ENCODE measurements at places on chromosomes 3 and 15. TPM values are rescaled to one million over a fixed set of nuclear protein-coding genes. Genes with fewer than 3 reads are reported as not detected.
A peak's percentile ranks its signal among the peaks of the same experiment; 100 is the strongest.

DNA sequence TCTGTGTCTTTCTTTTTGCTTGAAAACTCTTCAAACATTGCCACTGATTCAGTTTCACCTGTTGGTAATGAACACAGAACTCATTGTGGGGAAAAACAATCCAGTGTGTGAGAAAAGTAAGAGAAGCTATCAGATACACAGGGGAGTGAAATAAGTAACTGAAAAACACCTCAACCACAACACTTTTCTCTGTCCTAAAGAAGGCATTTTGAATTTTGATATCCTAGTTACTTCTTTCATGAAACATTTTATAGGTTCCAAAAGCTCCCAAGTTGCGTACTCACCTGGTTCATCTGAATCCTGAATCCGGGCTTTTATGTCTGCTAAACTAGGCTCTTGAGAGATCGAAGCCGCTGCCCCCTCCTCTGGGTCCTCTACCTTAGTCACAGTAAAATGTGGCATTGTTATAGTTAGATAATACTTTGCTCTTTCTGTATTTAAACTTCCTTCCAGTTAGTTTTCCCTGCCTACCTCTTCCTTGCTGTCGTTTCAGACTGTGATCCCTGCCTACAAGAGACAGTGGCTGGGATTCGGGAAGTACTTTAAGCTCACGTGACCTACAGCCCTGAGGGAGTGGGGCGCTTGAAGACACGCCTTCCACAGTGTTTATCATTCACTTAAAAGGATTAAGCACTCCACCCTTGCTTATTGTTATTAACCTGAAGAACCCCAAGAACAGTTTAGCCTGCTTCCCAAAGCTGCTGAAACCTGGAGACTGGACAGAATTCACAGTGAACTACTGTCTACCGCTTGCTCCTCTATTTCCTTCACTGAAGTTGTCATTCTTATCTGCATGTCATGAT, 19.1 kb downstream of the SLC12A6 start:
- peak; percentile 45 for DNase-seq

GRCh38 chr15:92467245-92467644, 73.6 kb downstream of the ST8SIA2 start:
- DNase-seq: no peak

DNA sequence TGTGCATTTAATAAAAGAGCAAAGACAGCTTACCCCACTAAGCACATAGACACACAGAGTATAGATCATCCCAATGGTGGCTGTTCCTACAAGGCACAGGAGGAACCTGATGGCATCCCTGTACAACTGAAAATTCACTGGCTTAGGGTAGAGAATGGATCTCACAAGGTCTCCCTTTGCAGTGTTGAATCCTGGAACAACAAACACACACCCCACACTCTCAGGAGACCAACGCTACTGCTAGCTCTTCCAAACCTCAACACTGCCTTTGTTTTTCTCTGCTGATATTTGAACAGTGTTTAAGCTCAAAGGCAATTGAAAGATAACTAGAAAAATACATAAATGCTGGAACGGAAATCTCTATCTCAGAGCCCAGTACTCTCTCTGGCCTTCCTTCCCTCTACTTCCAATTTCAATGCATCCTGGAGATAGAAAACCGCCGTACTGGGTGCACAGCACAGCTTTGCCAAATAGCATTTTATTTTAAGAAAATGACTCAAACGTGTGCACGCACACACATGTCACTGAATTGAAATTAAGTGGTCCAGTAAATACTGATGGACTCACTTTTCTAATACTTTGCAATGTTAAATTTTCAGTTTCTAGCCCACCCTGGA, 87.5 kb upstream of the ATP13A5 start:
- no peak for DNase-seq

GRCh38 chr3:77348244-77348855, 308.5 kb downstream of the ROBO2 start:
- peak; percentile 42 for DNase-seq

- no peak for DNase-seq
These were observed 3.9 kb upstream of the ACAN start for GRCh38 chr15:88799341-88799740.

DNA sequence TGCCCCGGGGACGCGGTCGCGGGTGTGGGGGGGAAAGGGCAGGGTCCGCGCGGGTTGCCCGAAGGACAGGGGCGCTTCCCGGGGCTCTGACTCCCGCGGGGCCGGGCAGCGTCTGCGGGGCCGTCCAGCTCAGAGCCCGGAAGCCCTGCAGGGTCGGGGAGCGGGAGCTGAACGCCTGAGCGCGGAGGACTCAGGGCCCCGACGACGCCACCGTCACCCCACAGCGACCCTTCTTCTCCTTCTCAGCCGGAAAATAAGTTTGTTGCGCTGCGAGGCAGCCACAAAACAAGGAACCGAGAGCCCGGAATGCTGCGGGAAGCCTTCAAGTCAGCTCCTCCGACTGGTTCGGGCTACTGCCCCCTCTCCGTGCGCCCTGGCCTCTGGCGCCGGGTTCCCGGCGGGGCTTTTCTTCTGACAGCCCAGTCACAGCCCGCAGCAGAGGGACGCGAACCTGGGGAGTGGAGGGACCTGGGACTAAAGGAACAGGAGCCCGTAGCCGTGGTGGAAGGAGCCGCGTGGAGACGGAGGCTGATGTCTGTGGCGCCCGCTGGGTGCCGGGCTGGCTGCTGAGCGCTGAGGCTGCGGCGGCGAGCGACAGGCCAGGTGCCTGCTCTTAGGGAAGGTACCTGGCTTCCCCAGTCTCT, 484 bp downstream of the CNTN4 start:
- DNase-seq: no peak

DNA sequence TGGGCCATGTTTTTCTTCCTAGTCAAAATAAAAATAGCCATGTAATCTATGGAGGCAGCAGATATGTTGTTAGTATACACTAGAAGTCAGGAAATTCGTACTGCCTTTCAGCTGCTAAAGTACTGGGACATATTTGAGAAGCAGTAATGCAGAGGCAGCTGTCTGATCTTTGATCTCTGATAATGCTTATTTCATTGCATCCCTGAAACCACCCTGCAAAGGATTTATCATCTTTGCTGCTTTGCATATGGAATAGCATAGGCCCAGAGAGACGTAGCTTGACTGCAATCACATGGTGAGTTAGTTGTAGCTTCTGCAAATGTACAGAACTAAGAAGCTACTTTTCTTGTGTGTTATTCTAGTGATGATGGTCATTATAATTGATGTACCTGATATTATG, 52.4 kb downstream of the RBM6 start:
- no peak for DNase-seq

- no peak for DNase-seq
These were observed 191.1 kb downstream of the KLF13 start for GRCh38 chr15:31517711-31518110.

- DNase-seq: no peak
These were observed 21.5 kb upstream of the MYO1E start for GRCh38 chr15:59394166-59394661.

DNA sequence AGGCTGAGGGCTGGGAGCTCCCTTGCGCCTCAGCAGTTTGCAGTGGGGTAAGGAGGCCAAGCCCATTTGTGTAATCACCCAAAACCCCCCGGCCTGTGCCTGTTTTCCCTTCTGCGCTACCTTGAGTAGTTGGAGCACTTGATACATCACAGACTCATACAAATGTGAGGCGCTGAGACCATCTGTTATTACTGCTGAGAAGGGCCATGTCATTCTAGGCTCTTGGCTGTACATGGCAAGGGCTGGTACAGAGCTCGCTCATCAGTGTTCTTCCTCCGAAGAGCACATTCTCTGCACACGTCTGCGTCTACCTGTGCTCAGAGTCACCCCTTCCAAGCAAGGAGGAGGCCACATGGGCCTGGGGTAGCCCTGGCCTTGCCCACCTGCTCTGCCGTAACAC, 9.3 kb downstream of the PLA2G4B start:
- no peak for DNase-seq

DNA sequence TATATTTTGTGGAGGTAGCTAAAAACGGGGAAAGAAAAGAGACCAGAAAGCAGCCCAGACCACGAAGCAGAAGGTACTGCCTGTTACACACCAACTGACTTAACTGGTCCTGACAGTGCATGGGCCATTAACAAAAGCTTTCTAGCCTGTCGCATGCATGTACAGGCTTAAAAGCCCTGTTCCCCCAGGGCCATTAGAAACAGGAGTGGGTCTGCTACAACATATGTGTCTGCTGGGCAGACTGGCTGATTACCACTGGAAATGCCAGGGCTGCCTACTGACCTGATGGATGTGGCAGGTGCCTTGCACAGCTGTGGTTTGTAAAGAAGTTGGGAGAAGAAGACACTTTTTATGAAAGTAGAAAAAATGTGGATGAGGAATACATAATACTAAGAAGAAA, 137.4 kb downstream of the GAP43 start:
- DNase-seq: no peak

The CLDN18 gene
- total RNA-seq: not detected

DNA sequence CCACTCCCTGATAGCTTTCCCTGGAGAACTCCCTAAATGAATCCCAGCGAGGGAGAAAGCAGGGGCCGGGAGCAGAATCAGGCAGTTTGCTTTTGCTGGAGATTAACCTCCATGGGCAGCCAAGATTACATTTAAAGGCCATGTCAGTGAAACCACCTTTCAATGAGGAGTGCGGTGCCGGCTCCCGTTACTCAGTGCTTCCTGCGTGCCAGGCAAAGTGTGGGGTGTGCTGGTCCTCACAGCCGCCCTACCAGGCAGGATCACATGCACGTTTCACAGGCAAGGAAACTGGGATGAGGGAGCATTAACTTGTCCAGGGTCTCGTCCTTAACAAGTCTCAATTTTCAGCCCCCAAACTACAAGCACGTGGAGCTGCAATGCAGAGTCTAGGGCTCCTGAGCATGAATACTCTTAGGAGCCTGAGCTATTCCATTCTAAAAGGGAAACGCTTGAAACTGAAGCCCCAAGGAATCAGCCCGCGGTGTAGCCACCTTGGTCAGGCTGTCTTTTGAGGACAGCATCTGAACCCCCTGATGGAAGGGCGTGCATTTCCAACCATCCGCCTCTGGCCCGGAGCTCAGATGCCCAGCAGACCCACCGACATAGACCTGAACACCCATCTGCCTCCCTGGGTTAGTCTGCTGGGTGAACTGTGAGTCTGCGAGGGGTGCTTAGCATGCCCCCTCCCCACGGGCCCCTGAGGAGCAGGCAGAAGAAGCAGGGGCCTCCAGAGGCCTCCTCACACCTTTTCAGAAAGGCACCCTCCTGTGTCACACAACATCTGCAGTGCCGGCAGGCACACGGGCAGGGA, 5.6 kb downstream of the IGDCC3 start:
- no peak for DNase-seq

DNA sequence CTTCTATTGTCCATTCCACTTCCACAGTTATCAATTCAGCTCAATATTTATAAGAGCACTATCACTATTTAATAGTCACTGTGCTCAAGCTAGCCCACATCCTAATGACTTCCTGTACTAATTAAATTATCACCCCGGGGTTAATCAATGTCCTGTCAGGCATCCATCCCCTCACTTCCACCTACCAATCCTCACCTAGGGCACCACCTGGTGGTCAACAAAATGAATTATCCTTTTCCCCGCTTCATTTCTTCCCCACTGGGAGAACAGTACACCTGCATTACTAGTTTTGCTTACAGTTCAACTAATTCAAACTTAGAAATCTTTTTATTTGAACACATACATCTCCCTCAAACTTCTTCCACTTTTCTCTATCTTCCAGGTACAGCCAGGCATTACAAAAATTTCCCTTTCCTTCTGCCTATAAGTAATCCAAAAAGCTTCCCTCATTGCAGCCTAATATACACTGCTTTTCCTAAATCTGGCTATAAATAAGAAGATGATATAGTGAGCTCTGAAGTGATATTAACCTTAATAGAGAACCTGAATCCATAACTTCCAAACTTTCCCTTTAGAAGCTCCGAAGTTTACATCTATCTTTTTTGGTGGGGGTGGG, 68.5 kb downstream of the TMCC1 start:
- peak; percentile 52 for DNase-seq

DNA sequence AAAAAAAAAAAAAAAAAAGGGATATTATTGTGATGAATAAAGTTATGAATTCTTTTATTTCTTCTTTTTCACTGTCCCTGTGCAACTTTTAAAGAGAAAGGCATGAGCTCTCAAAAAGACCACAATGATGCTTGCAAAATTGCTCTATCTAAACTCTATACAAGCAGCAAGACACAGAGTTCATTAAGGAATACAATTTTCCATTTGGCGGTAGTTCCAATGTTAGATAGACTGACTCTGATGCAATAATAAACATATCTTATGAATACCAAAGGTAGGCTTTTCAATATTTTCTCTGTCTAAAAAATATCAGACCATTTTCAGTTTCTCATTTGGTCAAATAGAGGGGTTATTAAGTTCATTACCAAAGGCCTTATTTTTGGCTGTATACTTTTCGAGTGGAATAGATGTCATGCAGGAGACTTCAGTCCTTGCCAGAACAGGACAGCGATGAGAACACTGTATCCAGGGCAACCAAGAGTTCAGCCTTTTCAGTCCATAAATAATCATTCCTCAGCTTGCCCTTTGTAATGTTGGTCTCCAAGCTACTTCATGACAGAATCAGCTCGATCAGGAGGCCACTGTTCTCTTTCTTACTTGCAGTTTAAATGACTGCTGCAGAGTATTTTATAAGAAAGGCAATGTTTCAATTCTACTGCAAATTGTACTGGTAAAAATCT, 162.9 kb upstream of the FAM3D start:
- no peak for DNase-seq

The SERF2 gene
- 979 TPM for total RNA-seq

The KBTBD12 gene
- total RNA-seq: not detected

The ZNF80 gene
- not detected for total RNA-seq

- peak; percentile 39 for DNase-seq
These were observed 299.3 kb downstream of the PLCL2 start for GRCh38 chr3:17183951-17184550.

DNA sequence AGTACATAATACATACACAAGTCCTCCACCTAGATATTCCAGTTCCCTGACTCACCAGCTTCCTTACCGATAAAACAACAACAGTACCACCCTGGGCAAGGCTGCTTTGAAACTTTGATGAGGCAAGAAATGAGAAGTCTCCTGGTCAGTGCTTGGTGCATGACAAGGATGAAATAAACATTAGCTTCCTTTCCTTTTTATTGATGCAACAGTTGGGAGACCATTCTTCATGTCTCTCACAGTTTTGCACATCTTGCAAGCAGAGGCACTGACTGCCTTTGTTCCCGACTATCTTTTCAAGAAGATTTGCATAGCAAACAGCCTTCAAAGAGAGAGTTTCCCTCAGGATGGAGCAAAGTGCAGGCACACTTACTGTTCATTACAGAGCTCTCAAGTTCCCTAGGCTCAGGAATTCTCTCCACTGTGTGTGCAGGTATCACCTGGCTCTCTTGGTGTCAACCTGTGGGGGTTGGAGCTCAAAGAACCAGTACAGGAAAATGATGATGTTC, 65.2 kb downstream of the MYLK start:
- peak; percentile 87 for DNase-seq

All from H4 (cell line).